ENCODE measurements at places on chromosomes 4 and X. TPM values are rescaled to one million over a fixed set of nuclear protein-coding genes. Genes with fewer than 3 reads are reported as not detected.

The FGFBP2 gene
- total RNA-seq = not detected

The P2RY8 gene
- 0.38 TPM for total RNA-seq

The FAM241A gene
- 13.6 TPM for total RNA-seq

The ENPP6 gene
- not detected for total RNA-seq

The APOOL gene
- 3.1 TPM for total RNA-seq

The GYPE gene
- total RNA-seq = 0.44 TPM

The DDX3X gene
- total RNA-seq = 453 TPM

The ZNF157 gene
- not detected for total RNA-seq

The ETNPPL gene
- not detected for total RNA-seq

The FOXO4 gene
- total RNA-seq = 7.2 TPM

The BEND2 gene
- not detected for total RNA-seq

The CENPU gene
- 22.7 TPM for total RNA-seq

The PRKG2 gene
- total RNA-seq = not detected

The HSFX2 gene
- total RNA-seq = 0.16 TPM

The SSX1 gene
- total RNA-seq = not detected

The CFI gene
- total RNA-seq = 66.7 TPM

The NKX3-2 gene
- not detected for total RNA-seq

The NR3C2 gene
- 8.9 TPM for total RNA-seq

The CHIC1 gene
- total RNA-seq = 11.1 TPM

The FUNDC1 gene
- 6.8 TPM for total RNA-seq

The DNAJB14 gene
- 53.9 TPM for total RNA-seq

The RRH gene
- total RNA-seq = not detected

The CCDC158 gene
- total RNA-seq = not detected

The SATL1 gene
- not detected for total RNA-seq

The HERC3 gene
- total RNA-seq = 7.4 TPM

The CABS1 gene
- not detected for total RNA-seq

The STATH gene
- total RNA-seq = not detected

The TASL gene
- not detected for total RNA-seq

The NXF2 gene
- total RNA-seq = not detected

The NFXL1 gene
- 4.5 TPM for total RNA-seq

The HNRNPH2 gene
- 69.1 TPM for total RNA-seq

The PPP4R3C gene
- not detected for total RNA-seq

The TCEAL5 gene
- total RNA-seq = not detected

The SULT1E1 gene
- total RNA-seq = 0.97 TPM

The ZCCHC4 gene
- 3.6 TPM for total RNA-seq

The CXCL6 gene
- total RNA-seq = 0.31 TPM

The DNAAF6 gene
- total RNA-seq = not detected

The ITGB1BP2 gene
- 5.2 TPM for total RNA-seq

The SLC10A4 gene
- 0.06 TPM for total RNA-seq
